ENCODE measurements at places on chromosomes 7 and 10.

DNA sequence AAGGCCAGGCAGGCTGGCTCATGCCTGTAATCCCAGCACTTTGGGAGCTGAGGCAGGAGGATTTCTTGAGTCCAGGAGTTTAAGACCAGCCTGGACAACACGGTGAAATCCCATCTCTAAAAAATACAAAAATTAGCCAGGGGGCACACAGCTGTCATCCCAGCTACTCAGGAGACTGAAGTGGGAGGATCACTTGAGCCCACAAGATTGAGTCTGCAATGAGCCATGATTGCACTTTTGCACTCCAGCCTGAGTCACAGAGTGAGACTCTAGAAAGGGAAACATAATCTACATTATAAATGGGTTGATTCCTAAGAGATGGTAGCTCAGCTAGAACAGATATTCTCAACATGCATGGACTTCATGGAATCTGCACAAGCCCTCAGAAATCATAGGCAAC, 6.3 kb upstream of the LIPF start:
- DNase-seq, result no peak

- no peak for DNase-seq
Observed at GRCh38 chr10:77251297-77252013, 386.2 kb downstream of the KCNMA1 start.

DNA sequence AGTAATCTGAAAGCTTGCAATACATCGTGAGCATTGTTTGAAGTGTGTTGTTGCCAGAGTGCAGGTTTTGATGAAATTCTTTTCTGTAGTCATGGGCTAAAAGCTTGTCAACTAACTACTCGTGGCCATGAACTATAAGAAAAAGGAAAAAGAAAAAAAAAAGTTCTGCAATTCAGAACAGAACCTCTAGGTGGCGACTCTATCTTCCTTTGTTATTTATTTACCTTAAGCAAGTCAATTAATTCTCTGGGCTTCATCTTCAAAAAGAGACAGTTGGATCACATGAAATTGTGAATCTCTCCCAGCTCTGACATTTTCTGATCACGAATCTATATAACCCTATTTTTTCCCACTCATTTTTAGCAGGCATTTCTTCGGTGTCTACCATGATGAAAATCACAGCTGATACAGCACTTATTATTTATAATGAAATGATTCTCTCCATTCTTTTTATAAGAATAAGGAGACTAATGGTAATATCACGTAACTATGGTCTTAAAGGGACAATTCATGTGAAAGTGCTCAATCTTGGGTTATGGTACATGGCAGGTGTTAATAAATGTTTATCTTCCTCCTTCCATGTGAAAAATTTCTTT, 18.8 kb downstream of the TMEM196 start:
- DNase-seq, result peak; percentile 4

DNA sequence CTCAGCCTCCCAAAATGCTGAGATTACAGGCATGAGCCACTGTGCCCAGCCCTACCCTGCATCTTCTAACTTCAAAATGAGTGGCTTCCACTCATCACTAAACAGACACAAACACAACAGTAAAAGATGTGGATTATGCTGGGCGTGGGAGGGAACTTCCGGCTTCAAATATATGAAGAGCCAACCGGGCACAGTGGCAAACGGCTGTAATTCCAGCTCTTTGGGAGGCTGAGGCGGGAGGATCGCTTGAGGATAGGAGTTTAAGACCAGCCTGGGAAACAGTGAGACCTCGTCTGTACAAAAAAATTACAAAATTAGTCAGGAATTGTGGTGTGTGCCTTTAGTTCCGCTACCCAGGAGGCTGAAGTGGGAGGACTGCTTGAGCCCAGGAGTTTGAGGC, 92.2 kb upstream of the GNA12 start:
- DNase-seq, result no peak

- no peak for DNase-seq
Observed at GRCh38 chr10:121655254-121656144, 57.3 kb upstream of the FGFR2 start.

Data from right kidney (tissue), 9 donors.